ENCODE measurements at places on chromosomes 16 and 17.

GRCh38 chr17:47622180-47622549 lies 27.6 kb upstream of the KPNB1 start:
- DNase-seq: no peak

DNA sequence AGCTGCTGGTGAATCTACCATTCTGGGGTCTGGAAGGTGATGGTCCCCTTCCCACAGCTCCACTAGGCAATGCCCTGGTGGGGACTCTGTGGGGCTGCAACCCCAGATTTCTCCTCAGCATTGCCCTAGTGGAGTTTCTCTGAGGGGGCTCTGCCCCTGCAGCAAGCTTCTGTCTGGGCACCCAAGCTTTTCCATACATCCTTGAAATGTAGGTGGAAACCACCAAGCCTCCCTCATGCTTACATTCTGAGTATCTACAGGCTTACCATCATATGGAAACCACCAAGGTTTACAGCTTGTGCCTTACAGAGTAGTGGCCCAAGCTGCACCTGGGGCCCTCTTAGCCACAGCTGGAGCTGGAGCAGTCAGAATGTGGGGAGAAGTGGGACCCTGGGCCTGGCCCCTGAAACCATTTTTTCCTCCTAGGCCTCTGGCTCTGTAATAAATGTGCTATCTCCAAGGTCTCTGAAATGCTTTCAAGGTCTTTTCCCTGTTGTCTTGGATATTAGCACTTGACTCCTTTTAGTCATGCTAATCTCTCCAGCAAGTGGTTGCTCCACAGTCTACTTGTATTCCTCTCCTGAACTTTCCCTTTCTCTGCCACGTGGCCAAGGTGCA lies 19.6 kb upstream of the DLX3 start:
- no peak for DNase-seq

DNA sequence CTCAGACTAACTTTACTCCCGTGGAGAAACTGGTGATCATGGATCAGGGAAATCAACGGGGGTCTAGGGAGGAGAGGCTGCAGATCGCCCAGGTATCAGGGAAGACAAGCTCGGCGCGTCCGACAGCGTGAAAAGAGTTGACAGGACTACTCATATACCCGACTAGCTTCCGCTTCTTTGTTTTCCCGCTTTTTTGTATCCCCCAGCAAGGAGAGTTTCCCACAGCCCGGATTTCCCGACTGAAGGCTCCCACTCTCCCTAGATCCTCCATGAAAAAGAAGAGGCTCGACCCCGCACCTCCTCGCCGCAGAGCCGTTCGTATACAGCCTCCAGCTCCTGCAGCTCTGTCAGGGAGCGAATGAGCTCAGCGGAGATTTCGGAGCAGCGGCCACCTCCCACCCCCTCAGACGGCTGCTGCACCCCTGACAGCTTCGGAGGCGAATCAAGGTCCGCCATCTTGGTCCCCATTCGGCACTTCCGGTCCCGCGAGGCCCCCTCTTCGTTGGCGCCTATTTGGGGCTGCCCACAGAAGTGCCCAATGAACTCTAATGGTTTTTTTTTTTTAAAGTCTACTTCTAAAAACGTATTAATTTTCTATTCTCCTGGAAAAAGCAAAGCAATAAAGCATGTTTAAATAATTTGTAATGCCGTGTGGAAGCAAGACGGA lies at the start of gene COG4:
Gene COG4, minus strand, starts transcription at position 479 of the 667 bp plus-strand sequence. Its CDS starts 11 bp downstream, at position 468.
- peak; percentile 94 for DNase-seq

GRCh38 chr17:75390982-75391381 lies 14.5 kb downstream of the GRB2 start:
- no peak for DNase-seq

- no peak for DNase-seq
Observed at GRCh38 chr17:59366773-59367656, 35.6 kb downstream of the YPEL2 start.

DNA sequence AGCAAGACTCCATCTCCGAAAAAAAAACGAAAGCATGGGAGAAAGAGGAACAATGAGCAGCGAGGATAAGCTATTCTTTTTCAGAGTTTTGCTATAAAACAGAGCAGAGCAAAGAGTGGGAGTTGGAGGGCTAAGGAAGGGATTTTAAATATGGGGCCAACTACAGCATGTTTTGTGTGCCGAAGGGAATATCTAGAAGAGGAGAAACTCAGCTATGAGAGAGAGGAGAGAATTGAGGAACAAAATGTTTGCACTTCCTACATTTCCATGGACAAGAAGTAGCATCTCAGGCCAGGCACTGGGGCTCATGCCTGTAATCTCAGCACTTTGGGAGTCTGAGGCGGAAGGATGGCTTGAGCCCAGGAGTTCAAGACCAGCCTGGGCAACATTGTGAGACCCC lies 13.1 kb upstream of the GRB2 start:
- DNase-seq: no peak

DNA sequence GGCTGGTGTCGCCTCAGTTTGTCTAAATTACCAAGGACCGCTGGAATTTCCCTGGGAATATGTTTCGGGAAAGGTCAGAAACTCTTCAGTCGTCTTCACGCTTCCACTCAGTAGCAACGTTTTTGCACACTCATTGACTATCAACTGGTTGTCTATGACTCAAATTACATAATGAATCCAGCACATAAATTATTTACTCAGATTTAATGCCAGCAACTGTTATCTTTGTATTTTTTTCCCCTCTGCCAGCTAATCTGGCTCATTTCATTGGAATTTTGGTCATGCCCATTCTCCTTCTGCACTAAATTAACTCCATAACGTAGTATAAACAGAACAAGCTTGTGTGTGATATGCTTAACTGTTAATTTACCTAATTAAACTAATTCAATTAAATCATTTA lies 372.7 kb upstream of the ZFHX3 start:
- no peak for DNase-seq

GRCh38 chr16:75195811-75196790 lies 10.9 kb downstream of the CTRB2 start:
- no peak for DNase-seq

GRCh38 chr17:67431249-67432015 lies 54.4 kb downstream of the PITPNC1 start:
- DNase-seq: no peak

DNA sequence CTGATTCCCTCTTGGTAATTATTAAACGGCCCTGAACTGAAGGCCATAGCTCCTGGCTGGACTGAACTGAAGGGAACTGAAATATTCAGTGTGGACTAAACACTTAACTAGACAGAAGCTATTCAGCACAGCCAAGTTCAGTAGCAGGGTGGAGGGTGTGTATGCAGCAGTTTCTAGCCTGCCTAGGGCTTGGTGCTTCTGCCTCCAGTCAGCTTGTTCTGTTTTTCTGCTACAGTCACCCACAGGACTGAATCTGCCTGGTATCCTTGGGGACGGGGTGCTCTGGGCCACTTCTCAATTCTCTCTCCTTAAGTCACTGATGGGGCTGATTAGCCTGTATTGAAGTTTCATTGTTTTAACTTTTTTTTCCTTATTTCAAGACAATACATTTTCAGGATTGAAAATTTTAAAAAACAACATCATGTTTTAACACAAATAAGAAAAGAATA lies 77.1 kb downstream of the WWP2 start:
- DNase-seq: no peak
